ENCODE measurements at places on chromosomes 2 and 18.

GRCh38 chr18:59910967-59911366 lies 11.2 kb downstream of the PMAIP1 start:
- no peak for DNase-seq

DNA sequence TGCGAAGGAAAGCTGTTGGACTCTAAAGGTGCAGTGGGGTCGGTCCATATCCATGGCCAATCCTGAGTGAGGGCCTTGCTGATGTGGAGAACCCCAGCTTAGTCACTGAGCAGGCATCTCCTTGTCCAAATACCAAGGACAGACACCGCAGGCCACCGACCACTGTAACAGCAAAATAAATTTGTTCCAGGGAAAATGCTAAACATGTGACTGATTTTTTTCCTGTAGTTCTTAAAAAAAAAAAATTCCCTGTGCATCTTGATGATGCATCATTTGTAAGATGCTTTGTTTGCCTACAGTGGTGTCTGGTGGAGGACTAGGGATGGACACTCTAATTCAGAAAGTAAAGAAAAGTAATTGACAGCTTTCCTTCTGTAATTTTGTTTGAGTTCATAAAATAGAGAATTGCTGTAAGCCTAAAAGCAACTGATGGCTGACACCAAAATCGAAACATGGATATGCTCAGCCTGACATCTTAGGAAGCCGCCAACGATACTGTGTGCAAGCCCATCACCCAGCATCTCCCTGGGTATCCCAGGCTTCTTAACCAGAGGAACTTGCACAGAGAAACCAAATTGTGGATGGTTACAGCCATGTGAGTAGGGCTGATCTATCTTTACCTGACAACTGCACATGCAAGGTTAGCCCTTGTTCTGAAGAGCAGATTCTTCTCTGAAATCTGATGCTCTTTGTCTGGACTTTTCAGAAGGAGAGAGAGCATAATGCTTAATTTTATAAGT lies 188.6 kb downstream of the ARL4C start:
- no peak for DNase-seq

DNA sequence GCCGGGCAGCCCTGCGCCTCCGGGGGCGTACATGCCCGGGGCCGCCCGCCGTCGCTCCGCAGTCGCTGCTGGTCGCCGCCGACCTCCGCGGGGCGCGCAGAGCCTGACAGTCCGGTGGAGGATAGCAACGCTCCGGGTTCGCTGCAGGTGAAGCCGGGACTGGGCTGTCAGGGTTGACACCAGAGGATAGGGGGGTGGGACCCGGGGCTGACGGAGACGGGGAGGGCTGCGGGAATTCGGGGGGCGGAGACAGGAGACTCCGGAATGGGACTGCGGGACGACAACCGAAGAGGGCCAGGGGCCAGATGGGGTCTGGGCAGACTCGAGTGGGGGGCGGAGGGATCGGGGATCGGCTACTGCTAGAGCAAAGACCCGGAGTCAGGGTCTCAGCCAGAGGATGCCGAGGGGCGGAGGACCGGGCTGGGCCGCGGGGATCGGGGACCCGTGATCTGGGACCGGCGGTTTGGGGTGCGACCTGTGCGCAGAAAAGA lies 403 bp downstream of the TMEM127 start:
- no peak for DNase-seq

GRCh38 chr18:31183302-31183701 lies 20.6 kb upstream of the DSC1 start:
- no peak for DNase-seq

- DNase-seq = no peak
Measured at GRCh38 chr2:56502616-56503015, 318.8 kb downstream of the CCDC85A start.

- DNase-seq = no peak
Measured at GRCh38 chr2:197487385-197487784, 12.3 kb downstream of the HSPD1 start.

- no peak for DNase-seq
Measured at GRCh38 chr2:239223310-239224198, 177.3 kb downstream of the HDAC4 start.

DNA sequence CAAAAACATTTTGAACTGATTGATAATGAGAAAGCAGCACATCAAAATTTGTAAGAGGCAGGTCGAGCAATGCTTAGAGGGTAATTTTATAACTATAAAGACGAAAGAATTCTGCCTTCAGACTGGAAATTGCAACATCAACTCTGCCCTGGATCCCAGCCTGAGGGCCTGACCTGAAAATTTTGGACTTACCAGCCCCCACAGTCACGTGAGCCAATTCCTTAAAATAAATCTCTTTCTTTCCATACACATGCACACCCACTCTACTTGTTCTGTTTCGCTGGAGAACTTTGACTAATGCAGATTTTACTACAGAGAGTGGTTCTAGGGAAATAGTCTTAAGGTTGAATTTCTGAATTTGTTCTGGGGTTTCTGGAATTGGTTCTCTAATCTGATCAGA lies 14.6 kb upstream of the ACOXL start:
- DNase-seq = no peak

- no peak for DNase-seq
Measured at GRCh38 chr2:45289997-45290709, 280.9 kb upstream of the SIX2 start.

GRCh38 chr18:63182310-63182772 lies 137.2 kb downstream of the BCL2 start:
- DNase-seq = no peak

GRCh38 chr2:45960057-45960863 lies 308.8 kb downstream of the PRKCE start:
- DNase-seq = no peak

DNA sequence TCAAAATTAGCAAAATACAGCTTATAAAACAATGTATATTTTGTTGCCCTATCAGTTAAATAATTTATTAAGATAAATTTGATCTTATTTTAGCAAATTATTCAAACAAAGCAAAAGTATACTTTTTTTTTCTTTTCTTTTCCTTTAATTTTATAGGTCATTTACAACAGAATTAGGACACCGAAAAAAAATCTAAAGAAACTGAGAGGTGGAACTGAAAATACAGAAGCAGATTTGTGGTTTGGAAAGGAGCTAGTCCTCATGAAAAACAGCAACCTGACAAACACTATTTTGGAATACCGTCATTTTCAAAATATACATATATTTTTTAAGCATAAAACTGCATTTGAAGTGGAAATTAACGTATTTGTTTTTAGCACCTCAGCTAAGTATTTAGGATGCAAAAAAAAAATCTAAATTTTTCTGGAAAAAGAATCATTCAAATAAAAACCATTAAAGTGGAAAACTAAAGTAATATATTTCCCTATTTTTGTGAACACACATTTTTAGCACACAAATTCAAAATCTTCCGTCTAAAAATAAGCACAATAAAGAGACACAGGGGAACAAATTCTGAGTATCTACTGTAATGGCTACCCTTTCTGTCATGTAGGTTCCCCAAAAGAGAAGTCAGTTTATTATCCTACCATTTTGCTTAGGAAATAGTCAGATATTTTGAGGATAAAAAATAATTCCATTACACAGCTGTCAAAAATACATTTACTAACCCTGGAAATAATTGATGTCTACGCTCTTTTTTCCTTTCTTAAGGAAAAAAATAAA lies 2.7 kb downstream of the CCDC88A start:
- no peak for DNase-seq

DNA sequence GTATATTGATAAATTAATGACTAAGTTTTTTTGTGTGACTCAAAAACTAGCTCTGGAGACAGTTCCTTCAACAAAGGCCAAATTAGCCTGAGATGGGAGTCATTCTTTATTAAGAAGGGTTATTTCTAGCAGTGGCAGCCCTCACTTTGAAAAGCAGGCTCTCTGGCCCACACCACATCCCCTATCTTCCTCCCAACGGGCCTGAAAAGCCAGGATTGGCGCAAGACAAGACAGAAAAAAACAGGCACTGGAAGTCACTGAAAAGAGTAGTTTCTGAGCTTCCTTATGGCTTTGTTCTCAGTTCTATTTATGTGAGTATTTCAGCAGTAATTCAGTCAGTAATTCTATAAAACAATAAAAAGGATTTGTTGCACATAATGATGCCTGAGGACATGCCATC lies 149.0 kb downstream of the LAMA3 start:
- DNase-seq = no peak

- no peak for DNase-seq
Measured at GRCh38 chr18:67613731-67614130, 97.2 kb upstream of the DSEL start.

GRCh38 chr2:222180619-222181018 lies 118.2 kb downstream of the PAX3 start:
- no peak for DNase-seq

- DNase-seq = no peak
Measured at GRCh38 chr2:162623888-162624287, 214.7 kb downstream of the KCNH7 start.

DNA sequence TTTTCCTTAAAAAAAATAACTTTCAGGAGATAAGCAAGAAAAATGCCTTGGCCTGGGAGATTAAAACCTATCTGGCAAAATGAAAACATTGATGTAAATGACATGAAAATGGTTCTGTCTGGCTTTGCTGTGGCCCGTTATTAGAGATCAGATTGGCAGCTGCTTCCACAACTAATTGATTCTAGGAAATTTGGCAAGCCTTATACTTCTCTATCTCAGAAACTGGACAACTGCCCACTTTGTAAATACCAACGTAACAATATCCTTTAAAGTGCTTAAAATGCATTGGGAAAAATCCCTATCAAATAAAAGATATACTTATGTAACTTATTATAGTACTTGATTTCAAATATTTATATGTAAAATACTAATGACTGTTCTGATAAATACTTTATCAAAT lies 14.2 kb upstream of the SKA1 start:
- no peak for DNase-seq

DNA sequence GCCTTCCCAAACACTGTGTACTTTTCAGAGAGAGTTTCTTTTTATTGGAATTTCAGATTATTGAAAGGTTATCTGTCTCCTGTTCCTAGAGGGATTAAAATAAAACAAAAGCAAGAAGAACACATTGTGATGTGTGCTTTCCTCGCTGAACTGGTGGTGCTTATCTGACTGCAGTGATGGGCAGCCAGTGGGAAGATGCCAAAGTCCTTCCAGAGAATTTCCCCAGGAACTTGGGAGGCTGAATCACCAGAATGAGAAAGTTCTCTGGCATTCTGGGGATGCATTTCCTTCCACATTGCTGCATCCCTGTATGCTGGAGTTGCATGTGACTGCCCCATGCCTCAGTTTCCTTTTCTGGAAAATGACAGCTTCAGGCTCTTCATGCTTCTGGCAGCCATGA lies 53.9 kb upstream of the SEC11C start:
- no peak for DNase-seq

- DNase-seq = no peak
Measured at GRCh38 chr18:60469387-60470100, 97.0 kb upstream of the MC4R start.

DNA sequence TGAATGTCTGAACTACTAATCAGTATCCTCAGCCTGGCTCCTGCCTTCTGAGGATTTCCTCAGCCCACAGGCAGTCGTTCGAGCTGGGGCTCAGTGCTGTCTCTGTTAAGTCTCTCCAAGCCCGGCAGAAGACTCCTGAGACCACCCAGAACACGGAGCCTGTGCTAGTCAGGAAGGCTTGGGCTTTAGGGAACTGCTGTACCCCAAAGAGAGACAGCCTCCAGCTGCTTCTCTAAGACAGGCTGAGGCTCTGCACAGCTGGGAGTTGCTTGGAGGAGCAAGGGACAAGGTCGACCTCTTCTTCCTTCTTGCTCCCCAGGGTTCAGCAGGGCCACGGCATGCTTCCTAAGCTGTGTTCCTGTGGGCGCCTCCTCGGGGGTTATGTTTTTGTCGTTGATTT lies 283.4 kb upstream of the MYT1L start:
- no peak for DNase-seq

- DNase-seq = peak; percentile 15
Measured at GRCh38 chr2:210072922-210073509, 70.6 kb downstream of the RPE start.

DNA sequence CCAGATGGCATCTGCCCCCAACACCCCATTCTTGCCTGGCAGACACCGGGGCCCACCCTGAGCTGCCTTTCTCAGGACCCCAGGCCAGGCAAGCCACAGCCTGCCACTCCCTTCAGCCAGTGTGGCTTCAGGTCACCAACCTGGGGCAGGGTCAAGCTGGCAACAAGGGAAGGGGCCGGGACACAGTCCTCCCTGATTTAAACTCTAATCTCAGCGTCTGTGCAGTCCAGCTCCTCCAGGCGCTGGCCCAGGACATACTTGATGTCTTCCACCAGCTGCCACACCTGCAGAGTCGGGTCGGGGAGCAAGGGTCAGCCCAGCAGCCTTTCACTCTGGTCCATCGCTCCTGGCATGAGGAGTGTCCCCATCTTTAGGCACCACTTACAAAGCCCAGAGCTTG lies 29.0 kb upstream of the ALPP start:
- DNase-seq = no peak

DNA sequence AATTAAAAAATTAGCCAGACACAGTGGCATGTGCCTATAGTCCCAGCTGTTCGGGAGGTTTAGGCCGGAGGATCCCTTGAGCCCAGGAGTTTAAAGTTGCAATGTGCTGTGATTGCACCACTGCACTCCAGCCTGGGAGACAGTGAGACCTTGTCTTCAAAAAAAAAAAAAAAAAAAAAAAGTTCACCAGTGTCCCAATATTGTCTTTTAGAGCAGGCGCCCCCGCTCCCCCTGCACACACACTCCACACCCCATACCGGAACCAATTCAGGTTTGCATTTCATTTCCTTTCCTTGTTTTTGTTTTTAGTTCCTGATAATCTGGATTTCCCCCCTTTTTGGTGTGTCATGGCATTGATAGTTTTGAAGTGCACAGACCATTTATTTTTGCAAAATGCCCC lies 10.4 kb downstream of the TMEM87B start:
- no peak for DNase-seq

DNA sequence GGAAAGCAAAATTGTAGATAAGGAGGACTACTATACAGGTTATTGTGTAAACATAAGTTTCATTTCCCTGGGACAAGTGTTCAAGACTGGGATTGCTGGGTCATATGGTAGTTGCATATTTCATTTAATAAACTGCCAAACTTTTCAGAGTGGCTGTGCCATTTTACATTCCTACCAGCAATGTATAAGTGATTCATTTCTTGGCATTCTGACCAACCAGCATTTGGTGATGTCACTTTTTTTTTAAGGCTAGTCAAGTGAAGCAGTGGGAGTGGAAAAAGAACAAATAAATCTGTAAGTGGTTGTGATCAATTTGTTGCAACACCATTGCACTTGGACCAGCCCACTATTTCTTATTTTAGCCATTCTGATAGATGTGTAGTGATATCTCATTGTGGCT lies 5.2 kb upstream of the CHCHD5 start:
- DNase-seq = peak; percentile 72

DNA sequence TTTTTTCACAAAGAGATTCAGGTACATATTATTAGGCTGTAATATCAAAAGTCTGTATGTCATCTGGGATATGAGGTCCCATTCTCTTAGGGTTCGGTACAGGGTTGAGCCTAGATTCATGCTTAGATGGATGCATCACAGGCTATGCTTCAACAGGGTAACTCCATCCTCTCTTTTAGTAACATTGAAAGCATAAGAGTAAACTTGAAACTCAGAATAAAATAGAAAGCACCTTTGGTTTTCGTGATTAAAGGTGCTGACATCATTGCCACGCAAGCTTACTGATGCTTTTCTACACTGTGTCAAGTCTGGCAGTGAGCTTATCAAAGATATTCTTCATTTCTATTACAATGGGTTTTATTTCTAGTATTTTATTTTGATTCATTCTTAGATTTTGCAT lies 419.1 kb upstream of the DSEL start:
- no peak for DNase-seq

- DNase-seq = no peak
Measured at GRCh38 chr2:175500255-175500654, 318.7 kb upstream of the ATP5MC3 start.

GRCh38 chr2:164542581-164543021 lies 78.7 kb downstream of the GRB14 start:
- DNase-seq = no peak

- no peak for DNase-seq
Measured at GRCh38 chr2:139773720-139774277, 993.6 kb upstream of the NXPH2 start.

All from AG04450 (cell line).